ENCODE measurements at places on chromosomes 5 and 9.
A peak's percentile ranks its signal among the peaks of the same experiment; 100 is the strongest.

- no peak for DNase-seq
Observed at GRCh38 chr9:134048582-134048968, 19.3 kb downstream of the BRD3 start.

GRCh38 chr5:170154297-170154696 lies 48.6 kb downstream of the FOXI1 start:
- DNase-seq: no peak

DNA sequence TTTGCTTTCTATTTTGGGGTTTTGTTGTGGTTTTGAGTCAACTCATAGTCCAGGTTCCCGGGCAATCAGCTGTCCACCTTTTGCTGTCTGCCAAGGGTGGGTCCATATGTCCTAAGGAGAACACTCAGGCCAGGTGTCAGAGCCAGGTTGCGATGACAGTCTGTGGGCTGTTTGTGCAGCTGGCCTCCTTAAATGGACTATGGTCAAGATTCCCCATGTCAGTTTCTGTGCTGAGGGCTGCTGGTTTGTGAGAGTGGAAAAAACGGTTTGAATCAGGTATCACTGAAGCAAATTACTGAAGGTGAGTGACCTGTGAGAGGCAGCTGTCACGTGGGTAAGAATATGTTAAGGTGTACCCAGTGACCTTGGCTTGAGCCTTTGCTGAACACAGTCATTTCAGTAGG lies 33.0 kb downstream of the SNX30 start:
- no peak for DNase-seq

- no peak for DNase-seq
Observed at GRCh38 chr5:84057211-84057610, 327.5 kb downstream of the EDIL3 start.

- no peak for DNase-seq
Observed at GRCh38 chr5:43854697-43855292, 251.8 kb downstream of the NNT start.

GRCh38 chr5:147483961-147484707 lies 25.7 kb downstream of the DPYSL3 start:
- DNase-seq: peak; percentile 93

DNA sequence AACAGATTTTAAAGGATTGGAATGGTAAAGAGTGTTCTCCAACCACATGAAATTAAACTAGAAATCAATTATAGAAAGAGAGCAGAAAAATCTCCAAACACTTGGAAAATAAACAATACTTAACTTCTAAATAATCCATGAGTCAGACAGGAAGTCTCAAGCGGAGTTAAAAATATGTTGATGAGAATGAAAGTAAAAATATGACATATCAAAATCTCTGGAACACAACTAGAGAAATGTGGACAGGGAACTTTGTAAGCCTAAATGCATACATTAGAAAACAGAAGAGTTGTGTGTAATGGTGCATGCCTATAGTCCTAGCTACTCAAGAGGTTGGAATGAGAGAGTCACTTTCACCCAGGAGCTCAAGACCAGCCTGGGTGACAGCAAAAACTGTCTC lies 47.9 kb upstream of the ZNF618 start:
- no peak for DNase-seq

GRCh38 chr9:125691869-125692268 lies 15.1 kb downstream of the MAPKAP1 start:
- peak; percentile 35 for DNase-seq

- no peak for DNase-seq
Observed at GRCh38 chr5:66538531-66538930, 57.7 kb upstream of the MAST4 start.

GRCh38 chr5:23528677-23529076 lies 21.3 kb downstream of the PRDM9 start:
- DNase-seq: no peak

DNA sequence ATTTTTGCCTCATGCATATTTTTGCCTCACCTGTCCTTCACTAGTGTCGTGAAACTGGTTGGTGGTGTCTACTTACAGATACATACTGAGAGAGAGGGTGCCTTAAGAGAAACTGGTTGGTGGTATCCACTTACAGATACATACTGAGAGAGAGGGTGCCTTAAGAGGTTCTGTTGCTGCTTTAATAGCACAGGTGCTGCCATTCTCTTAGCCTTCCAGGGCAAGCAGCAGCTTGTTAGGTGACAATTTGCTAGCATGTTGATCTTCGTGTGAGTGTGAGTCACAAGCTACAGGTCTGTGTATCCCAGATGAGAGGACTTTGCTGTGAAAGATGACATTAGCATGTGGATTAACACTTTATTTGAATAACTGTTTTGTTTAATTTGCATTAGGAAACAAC lies 1.4 kb downstream of the PTTG1 start:
- DNase-seq: no peak

- DNase-seq: peak; percentile 46
Observed at GRCh38 chr5:36397901-36398536, 96.3 kb upstream of the RANBP3L start.

GRCh38 chr9:125649315-125649714 lies 57.7 kb downstream of the MAPKAP1 start:
- DNase-seq: no peak

- no peak for DNase-seq
Observed at GRCh38 chr5:58849921-58850667, 267.2 kb downstream of the RAB3C start.

- no peak for DNase-seq
Observed at GRCh38 chr5:168978015-168978414, 322.9 kb downstream of the SLIT3 start.

- no peak for DNase-seq
Observed at GRCh38 chr9:108099854-108100253, 610.3 kb upstream of the KLF4 start.
